ENCODE measurements at places on chromosomes 4 and X.

- DNase-seq: no peak
Measured at GRCh38 chr4:154911608-154912098, 130.6 kb downstream of the RBM46 start.

GRCh38 chrX:64427787-64428186 is 32.5 kb upstream of the MTMR8 start:
- DNase-seq: no peak

DNA sequence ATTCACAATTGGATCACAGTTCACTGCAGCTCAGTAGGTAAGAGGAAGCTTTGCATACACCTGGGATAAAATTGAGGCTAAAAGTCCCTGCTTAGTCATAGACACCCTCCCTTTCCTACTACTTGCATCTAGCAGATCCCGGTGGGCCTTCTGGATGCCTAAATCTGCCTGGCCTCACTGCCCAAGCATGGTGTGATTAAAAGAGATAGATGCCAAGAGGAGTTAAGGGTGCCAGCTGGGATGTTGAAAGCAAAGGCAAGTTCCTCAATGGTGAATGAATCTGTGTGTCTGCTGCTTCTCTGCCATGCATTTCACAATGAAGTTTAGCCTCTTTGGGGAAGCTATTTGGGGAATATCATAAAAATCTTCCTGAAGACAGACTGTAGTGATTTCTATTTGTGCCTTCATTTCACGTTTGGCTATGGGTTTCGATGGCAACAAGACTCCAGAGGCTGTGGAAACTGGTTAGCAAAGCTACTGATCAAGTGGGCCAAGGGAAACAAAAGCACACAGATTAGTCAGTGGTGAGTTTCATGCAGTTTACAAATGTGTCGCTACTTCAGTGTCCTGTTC is 534.0 kb downstream of the ANKRD50 start:
- no peak for DNase-seq

DNA sequence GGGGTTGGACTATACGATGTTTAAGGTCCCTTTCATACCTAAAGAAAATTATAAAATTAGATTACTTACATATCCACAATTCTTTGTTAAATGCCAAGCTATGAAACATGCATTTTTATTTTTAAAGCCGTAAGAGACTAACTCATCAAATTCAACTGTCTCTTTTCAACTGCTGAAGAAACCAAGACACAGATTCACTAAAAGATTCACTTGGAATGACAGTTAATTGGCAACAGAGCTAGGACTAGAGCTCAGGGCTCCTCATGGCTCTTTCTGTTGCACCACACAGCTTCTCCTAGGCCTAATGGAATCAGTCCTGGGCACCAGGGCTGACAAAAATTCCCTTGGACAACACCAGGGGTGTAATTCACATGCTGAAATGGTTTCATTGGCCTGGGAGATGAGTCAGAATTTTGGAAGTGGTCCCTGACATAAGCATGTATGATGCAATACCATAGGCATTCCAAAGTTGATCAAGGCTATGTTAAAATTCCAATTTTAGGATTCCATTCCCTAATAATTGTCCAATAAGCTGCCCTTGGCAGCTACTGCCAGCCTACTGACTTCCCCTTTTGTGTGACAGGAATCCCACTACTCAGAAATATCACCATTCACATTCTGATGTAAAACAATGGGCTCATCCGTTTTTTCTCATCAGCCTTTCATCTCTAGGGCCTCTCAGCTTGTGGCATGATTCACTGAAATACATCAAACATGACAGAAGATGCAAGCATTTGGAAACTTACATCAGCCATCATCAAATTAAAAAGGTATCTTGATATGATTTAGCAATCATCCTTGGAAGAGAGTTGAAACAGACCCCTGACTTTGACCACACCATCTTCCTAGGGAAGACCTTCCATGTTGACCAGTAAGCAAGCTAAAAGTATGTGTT is 54.2 kb downstream of the PLAC1 start:
- no peak for DNase-seq

- DNase-seq: no peak
Measured at GRCh38 chr4:184476695-184477094, 2.3 kb upstream of the IRF2 start.

- DNase-seq: no peak
Measured at GRCh38 chrX:4994855-4995254, 1233.8 kb downstream of the NLGN4X start.

GRCh38 chr4:36165631-36166005 is 78.7 kb downstream of the ARAP2 start:
- DNase-seq: no peak

DNA sequence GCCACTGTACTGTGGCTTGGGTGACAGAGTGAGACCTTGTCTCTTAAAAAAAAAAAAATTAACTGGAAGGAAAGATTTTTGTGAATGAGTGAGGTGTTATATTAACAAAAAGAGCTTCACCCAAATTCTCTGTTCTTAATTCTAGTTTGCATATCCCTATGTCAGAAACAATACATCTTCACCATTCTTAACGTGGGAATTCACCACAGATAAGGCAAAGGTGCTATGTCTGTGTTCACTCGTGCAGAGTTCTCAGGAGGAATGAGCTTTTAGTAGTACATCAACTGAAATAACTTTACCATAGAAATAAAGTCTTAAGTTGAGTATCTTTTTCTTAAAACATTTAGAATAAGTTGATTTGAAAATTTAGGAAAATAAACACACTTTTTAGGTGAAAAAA is 135.1 kb downstream of the RAPGEF2 start:
- no peak for DNase-seq

DNA sequence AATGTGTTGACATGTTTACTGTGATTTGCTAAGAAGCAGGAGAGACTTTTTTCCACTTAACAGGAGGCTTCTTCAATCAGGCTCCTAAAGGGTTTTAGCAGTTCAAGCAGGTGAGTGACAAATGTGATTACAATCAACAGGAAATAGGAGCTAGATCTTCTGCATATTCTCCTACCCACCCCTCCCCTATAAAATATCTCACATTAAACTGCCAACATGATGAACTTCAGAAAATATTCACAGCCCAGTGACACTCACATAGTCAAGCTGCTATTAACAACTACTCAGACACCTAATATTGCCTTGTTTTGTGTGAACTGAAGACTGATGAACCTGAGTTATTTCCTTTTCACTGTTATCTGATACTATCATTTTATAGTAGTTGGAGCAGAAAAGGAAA is 55.9 kb upstream of the ANTXR2 start:
- DNase-seq: no peak

DNA sequence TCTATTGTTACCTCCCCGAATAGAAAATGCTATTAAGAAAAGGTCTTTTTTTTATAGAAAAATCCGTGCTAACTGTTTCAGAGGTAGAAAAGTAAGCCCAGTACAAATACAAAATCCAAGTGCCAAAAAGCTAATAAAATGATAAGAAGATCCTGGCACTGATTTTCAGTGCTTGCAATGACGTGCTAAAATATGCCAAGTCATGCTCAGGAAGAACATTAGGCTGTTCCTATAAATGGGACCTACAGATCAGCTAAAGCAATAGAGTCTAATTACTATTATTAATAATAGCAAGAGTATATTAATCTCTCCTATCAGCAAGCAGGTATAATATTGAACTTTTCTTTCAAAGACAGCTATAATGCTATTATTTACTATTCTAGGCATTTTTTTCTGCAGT is 305.8 kb downstream of the PPARGC1A start:
- no peak for DNase-seq

GRCh38 chrX:252244-252956 is 28.8 kb upstream of the PLCXD1 start:
- DNase-seq: no peak

GRCh38 chr4:167185465-167185864 is 48.8 kb downstream of the SPOCK3 start:
- DNase-seq: no peak

GRCh38 chr4:89836897-89837384 is at the start of gene SNCA:
Gene SNCA, minus strand, starts transcription at chr4:89837161. Its CDS starts 1,494 bp downstream, at chr4:89835667.
- DNase-seq: no peak

- DNase-seq: peak; percentile 36
Measured at GRCh38 chr4:163959932-163960331, 465.4 kb downstream of the TMA16 start.

GRCh38 chr4:85166318-85166717 is 199.8 kb upstream of the WDFY3 start:
- DNase-seq: no peak

- DNase-seq: no peak
Measured at GRCh38 chr4:5052204-5052702, 973 bp downstream of the STK32B start.

- DNase-seq: no peak
Measured at GRCh38 chr4:180304321-180304720, 1938.9 kb upstream of the TENM3 start.

GRCh38 chrX:70436343-70436742 is 8.3 kb upstream of the DLG3 start:
- DNase-seq: no peak

DNA sequence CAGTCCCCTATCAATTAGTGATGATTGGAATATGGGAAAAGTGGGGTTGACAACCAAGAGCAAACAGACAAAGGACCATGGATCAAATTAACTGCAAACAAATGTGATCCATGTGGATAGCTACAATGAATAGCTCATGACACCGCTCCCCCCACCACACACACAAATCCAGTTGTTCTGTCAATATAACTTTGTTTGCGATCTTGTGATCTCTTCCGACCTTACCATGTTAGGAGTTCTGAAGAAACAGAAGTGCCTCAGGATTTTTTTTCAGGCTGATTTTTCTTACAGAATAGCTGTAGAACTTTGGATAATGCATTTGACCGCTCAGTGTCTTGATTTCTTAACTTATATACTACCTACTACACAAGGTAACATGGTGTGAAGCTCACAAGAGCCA is 116.6 kb downstream of the SH2D1A start:
- DNase-seq: no peak

DNA sequence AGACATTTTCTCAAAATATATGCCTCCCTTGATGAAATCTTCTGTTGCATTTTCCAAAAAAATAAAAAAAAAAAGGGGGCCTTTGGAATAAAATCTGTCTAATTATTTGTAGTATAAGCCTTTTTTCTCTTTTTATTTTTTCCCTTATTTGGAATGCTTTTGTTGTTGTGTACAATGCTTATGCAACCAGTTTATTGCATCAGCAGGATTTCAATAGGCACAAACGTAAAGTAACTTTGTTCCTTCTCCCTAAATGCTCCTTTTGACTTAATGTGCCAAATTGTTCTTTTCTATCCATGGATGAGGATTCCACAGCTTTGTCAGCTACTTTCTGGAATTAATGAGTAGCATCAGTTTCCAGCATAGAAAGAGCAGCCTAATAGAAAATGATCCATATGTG is 59.6 kb upstream of the HPGD start:
- DNase-seq: no peak

- DNase-seq: no peak
Measured at GRCh38 chr4:143358923-143359643, 22.4 kb downstream of the GAB1 start.

DNA sequence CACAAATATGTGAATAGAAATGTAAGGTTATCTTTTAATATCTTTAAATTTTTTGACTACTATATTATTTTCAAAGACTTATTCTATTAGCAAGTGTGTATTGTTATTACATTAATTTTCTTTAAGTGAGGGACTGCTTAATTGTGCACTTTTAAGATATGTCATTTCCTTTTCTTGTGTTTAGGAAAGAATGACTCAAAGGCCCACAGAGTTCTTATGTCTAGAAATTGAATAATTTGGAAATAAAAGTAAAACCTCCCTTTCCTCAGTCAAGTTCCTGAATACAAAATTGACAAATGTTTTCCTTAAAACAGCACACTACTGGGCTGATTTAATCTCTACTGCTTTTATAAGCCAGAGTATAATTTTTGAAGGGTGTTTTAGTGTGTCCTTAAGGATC is 169.7 kb downstream of the TMEM47 start:
- no peak for DNase-seq

All from T-helper 2 cell (primary cell).